ENCODE measurements at places on chromosomes 6 and 20.
A peak's percentile ranks its signal among the peaks of the same experiment; 100 is the strongest.

DNA sequence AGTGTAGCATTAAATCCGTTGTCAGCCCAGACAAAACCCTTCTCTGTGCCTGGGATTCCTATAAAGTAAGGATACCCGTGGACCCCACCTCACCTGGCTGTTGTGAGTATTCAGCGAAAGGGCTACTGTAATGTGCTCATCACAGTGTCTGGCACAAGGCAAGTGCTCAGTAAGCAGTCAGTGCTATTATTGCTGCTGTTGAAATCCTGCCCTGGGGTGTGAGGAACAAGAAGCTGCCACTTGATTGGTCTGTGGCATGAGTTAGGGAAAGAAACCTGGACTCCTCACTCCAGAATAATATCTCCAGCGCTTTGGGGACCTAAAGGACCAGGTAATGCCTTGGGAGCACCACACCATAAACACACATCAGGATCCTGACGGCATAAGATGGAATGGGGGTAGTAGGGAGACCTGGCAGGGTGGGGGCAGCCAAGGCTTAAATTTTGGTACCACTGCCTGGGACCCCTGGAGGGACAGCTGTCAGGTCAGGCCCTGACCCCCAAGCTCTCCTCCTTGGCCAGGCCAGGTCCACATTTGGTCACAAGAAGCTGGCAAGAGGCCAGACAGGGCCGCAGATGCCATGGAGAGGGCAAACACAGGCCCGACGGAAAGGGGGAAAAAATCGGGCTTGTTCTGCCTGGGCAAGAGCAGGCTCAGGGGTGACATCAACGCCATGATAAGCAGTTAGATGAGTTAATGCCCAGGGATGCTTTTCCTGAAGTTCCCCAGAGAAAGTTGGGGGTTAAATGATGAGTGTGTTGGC lies 66.5 kb downstream of the MRPL14 start:
- DNase-seq, result no peak

DNA sequence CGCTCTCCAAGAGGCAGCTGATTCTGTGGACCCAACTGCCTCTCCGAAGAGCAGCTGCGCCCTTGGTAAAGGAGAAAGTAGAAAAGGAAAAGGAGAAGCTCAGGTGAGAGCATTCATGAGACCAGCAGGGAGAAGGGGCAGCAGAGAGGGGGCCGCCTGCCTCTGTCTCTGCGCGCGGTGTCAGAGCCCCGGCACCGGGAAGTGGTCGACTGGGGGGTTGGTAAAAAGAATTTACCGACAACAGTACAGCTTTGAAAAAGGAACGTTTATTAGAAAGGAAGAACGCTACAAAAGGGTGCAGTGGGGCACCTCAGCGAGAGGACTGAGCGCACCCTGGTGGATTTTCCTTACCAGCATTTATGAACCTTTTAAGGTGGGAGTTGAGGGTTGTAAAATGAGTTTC lies 61.9 kb downstream of the GPR6 start:
- peak; percentile 32 for DNase-seq

DNA sequence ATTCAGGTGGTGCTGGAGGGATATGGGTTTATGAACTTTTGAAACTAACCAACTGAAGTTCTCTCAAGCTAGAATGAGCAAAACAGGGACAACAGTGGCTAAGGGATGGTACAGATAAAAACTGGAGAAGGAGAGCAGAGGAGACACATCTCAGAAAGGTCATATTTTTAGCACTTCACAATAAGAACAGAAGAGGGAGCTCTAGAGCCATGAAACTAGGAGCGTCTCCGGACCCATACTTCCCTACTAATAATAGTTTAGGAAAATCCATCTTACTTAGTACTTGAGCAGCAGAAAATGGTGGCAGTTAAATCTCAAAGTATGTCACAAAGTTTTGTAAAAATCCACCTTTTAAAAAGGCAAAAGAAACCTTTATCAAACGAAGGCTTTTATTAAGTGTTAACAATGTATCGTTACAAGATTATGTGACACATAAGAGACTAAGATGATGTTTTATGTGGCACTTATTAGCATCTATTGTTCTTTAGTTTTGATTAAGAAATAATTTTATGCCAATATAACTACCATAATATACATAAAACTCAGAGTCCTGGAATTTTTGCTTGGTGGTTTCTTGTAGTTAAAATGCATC lies 278.6 kb downstream of the TBC1D32 start:
- peak; percentile 10 for DNase-seq

- DNase-seq, result no peak
Observed at GRCh38 chr20:63101781-63102720, 95.3 kb upstream of the BHLHE23 start.

GRCh38 chr6:113855500-113856374 lies 1.4 kb upstream of the MARCKS start:
- no peak for DNase-seq

DNA sequence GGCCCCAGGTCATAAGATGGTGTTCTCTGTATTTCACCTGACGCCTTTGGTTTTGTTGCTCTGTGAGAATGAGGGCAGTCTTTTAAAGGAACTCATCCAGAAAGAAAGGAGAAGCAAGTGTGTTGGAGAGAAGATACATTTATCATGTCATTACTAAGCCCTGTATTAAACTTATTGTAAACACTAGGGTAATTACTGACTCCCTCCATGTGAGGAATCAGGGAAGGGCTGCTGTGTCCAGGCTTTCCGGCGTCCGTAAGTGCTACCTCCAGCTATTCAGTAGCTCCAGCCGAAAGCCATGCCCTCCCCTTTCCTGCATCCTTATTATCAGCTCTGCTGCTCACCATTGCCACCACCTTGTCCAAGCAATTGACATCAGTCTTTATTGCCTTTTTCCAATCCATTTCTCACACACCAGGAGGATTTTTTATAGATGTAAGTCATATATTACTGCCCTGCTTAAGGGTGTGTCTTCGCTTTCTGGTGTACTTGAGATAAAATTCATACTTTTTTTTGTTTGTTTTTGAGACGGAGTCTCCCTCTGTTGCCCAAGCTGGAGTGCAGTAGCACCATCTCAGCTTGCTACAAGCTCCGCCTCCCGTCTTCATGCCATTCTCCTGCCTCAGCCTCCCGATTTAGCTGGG lies 94.7 kb downstream of the RPP40 start:
- DNase-seq, result no peak

- no peak for DNase-seq
Observed at GRCh38 chr6:111176760-111177099, 89.4 kb downstream of the SLC16A10 start.

DNA sequence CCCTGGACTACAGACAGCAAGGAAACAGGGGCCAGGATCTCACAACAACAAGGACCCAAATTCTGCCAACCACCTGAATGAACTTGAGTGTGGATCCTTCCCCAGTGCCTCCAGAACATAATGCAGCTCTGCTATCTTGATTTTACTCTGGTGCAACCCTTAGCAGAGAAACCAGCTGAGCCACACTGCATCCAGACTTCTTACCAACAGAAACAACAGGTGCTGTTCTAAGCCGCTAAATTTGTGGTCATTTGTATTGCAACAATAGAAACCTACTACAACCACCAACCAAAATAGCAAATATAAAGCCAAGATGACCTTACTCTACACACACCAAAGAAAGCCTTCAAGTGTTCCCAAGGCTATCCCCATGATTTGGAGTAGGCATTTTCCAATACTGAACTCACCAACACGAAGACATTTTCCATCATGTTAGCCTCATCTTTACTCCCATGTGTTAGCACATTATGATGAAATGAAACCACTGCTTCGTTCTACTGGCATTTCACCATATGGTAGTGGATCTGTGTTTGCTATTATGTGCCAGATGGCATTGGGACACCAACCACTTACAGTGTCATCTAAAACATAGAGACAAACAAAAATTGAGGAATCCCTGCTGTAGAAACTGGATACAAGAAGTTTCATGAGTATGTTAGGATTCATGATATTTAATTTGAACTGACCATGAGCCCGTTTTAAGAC lies 249.8 kb upstream of the ID4 start:
- DNase-seq, result no peak

- no peak for DNase-seq
Observed at GRCh38 chr20:18421608-18422007, 45.2 kb downstream of the DZANK1 start.

GRCh38 chr6:127547215-127547614 lies 28.1 kb upstream of the MTCL3 start:
- no peak for DNase-seq

DNA sequence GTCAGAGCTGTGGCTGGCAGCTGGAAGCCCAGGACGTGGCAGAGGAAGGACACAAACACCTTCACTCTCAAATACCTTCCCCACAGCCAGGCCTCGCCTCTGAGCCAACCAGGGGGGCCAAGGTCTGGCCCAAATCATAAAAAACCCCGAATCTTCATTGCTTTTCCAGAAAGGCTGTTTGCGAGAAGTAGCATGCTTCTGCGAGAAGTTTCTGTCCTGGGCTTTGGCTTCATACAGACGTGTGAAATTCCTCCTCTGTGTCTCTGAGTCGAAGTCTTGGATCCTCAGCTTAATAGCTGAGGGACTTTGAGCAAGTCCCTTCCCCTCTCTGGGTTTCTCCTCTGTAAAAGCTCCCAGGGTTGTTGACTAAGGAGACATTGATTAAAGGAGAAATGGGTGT lies 63.0 kb downstream of the CHMP4B start:
- DNase-seq, result no peak

DNA sequence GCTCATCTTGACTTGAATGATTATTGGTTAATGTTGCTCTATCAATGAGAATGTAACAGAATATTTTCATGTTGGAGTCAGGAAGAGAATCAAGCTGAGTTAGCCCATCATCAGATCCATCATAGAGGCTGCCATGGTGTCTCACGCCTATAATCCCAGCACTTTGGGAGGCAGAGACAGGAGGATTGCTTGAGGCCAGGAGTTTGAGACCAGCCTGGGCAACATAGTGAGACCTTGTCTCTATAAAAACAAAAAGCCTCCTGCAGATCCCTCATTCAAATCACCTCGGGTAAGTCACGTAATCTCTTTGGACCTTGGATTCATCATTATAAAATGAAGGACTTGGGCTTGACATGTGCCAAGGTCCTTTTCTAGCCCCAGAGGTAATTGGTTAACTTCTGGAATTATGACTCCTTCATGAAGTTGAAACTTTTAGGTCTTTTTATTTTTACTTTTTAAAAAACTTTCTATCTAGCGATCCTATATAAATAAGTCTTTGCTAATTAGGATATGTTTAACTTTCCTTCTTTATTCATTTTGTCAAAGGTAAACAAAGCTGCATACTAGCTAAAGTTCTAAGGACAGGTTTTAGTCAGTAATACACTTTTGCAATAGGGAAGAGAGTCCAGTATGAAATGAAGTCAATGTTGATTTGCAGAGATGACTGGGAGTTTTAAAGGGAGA lies 110.9 kb downstream of the ZFAND3 start:
- no peak for DNase-seq

DNA sequence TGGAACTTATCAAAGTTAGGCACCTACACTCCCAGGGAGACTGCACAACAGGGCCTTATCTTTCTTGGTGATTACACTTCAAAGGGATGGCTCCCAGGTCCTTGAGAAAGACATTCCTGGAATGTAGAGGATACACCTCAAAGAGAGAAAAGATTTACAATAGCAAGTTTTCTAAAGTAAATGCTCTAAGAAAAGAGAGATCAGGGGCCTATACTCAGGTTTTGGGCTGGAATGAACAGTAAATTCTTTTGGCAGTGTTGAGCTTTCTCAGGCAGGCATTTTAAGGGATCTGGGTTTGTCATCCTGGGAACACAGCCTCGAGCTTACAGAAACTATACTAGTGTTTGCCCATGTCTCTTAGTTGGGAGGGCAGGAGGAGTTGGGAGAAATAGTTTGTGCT lies 31.7 kb upstream of the ME1 start:
- no peak for DNase-seq

DNA sequence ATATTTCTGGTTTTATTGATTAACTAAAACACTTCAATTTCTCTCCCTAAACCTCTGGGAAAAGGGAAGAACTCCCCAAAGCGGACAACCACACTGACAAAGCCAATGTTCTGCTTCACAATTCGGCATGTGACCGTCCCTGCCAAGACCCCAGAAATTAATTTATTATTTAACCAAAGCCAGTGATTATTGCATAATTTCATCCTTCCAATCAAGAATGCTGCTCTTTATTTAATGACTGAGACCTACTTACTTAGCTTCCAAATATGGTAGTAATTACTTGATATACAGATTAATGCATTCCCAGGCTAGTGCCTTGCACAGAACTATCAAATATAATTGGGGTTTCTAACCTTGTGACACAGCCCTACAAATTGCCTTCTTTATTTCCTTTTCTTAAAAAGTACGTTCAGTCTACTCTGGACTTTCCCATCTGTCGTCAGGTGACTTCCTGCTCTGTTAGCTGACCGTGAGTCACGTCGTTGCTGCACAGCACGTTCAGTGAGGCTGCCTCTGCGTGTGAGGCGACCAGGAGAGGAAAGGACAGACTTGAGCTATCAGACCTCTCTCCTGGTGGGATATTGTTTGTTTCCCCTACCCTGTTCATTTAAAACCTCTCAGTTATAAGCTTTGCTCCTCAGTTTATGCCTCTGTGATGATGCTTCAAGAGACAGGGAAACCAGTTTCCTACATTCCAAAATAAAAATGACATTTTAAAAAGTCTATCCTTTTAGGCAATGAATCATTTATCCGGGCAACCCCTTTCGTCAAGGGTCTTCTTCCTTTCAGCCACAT lies 55.7 kb upstream of the TNFAIP3 start:
- peak; percentile 55 for DNase-seq

DNA sequence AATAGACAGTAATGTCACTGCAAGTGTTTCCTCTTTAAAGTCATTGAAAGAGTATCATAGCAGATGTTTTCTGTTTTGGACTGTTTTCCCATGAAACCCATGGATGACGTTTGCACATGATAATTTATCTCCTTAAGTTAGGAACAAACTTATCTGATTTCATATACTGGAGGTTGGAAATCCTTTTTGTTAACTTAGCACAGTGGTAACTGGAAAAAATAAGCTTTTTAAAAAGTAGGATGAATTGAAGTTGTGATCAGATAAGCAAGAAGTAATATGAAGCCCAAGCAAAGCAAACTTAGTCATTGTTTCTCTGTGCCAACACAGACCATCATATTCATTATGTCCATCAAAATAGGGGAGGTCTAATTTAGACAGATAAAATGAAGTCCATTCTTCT lies 61.6 kb downstream of the PLCB4 start:
- no peak for DNase-seq

GRCh38 chr6:7216941-7217621 lies 95.9 kb downstream of the SSR1 start:
- no peak for DNase-seq

- DNase-seq, result no peak
Observed at GRCh38 chr6:15578716-15579391, 84.0 kb downstream of the DTNBP1 start.

GRCh38 chr6:148617530-148617929 lies 129.3 kb upstream of the UST start:
- no peak for DNase-seq

DNA sequence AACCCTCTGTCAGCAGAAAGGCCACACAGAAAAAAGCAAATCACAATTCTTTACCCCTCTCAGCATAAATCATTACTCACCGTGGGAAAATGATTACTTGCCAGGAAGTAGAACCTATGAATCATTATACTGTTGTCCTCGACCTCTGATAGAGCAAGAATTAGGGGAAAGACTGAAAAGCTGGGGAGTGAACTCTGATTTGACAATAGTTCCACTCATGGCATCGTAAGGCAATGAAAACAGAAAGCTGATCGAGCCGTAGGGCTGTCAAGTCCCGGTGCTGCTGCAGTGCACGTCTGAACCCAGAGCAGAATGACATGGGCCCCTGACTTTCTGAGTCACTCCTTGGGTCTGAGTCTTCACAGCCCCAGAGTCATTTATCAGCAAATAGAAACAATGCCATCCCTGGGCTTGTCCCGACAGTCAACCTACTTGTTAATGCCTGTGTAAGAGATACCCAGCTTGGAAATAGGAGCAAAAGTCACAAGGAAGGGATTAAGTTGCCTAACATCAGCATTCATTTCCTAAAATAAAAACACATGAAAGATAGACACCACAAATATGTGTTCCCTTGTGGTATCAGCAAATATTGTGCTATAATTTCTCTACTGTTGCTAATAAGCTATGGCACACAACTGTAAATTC lies 224.8 kb upstream of the MARCKS start:
- DNase-seq, result peak; percentile 65
